GM12865 (cell line): ENCODE measurements at places on chromosomes 2 and 18.
A peak's percentile ranks its signal among the peaks of the same experiment; 100 is the strongest.

GRCh38 chr2:192004188-192004963, 157.5 kb upstream of the CAVIN2 start:
- peak; percentile 43 for DNase-seq

- DNase-seq, result peak; percentile 52
These were observed 755 bp upstream of the ATP9B start for GRCh38 chr18:79068341-79068936.

GRCh38 chr2:232073699-232074098, 112.2 kb downstream of the DIS3L2 start:
- no peak for DNase-seq

DNA sequence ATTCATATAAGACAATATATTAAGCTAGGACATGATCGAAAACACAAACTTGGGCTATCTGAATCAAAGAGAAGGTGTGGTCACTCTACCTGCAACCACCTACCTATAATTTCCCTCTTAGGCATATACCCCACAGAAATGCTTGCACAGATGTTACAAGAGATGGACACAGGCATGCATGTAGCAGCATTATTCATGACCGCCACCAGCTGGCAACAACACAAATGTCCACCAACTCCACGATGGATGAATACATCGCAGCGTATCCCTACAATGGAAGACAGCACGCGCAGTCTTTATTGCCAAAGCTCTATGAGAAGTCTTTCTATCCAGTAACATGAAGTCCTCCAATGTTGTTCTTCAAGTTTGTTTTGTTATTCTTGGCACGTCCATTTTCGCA, 90.8 kb downstream of the ARL4C start:
- no peak for DNase-seq

DNA sequence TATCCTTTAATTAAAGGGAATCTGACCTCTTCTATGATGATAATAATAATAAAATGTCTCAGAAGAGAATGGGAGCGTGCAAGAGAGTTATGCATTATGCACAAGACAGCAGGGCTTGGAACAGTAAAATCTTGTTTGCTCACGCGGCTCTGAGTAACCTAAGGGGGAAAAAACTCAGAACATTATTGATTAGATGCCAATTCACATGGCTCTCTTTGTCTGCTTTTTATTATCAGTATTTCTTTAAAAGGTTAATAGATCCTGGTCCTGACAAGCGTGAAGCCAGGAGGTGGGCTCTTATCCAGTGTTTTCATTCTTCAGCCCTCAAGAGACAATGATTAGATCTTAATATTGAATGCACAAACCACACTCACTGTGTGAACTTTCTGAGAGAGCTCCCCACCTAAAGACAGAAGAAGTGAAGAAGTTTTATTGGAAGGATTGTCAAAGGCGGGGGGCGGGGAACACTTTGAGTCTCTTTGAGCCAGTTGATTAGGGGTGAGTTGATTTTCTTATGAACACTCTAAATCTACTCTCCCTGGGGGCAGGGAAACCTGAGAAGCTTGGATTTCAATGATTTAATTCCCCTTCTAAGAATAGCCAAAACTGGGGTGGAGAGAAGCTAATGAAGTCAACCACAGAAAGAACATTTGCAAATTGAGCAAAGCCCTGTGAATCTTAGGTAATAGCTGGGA, 127.5 kb upstream of the CTAGE1 start:
- DNase-seq, result no peak

DNA sequence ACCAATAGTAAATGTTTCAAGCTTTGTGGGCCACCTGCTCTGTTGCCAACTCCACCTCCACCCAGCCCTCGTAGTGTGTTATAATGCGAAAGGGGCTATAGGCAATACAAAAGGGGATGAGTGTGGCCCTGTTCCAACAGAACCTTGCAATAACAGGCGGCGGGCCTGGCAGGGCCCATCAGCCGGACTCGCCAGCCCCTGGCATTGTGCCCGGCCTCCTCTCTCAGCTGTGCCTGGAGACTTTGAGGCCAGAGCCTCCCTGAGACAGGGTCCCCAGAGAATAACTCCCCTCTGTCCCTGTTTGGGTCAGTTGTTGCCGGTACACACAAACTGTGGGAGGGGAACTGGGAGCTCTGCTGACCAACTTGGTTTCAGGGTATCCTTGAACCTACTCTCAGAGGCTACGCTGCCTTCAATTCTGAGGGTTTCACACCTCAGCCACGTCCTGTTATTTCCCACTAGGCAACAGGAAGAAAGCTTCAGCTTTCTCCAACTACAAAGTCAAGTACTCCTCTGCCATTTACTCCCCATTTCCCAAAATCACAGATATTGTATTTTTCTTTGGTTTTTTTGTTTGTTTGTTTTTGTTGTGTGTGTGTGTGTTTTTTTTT, 58.0 kb upstream of the ZNF236 start:
- DNase-seq, result peak; percentile 16

GRCh38 chr2:143550500-143550899, 421.3 kb downstream of the ARHGAP15 start:
- no peak for DNase-seq

GRCh38 chr2:10126632-10127026, 4.1 kb downstream of the RRM2 start:
- no peak for DNase-seq

GRCh38 chr2:233565685-233566140, 869 bp downstream of the USP40 start:
- DNase-seq, result peak; percentile 11
